ENCODE measurements at places on chromosomes 11 and 22. TPM values are rescaled to one million over a fixed set of nuclear protein-coding genes. Genes with fewer than 3 reads are reported as not detected.
A peak's percentile ranks its signal among the peaks of the same experiment; 100 is the strongest.

GRCh38 chr11:86570451-86570850, 102.0 kb downstream of the ME3 start:
- H3K4me1 ChIP-seq: peaks cover 15% of the 10 kb centered on the region
- H3K27ac ChIP-seq: no peak overlapping the region
- no peak overlapping the region for H3K4me3 ChIP-seq
- no peaks in the 10 kb centered on the region for H3K27me3 ChIP-seq
- peak; percentile 0 for DNase-seq
- H3K36me3 ChIP-seq: no peaks in the 10 kb centered on the region

DNA sequence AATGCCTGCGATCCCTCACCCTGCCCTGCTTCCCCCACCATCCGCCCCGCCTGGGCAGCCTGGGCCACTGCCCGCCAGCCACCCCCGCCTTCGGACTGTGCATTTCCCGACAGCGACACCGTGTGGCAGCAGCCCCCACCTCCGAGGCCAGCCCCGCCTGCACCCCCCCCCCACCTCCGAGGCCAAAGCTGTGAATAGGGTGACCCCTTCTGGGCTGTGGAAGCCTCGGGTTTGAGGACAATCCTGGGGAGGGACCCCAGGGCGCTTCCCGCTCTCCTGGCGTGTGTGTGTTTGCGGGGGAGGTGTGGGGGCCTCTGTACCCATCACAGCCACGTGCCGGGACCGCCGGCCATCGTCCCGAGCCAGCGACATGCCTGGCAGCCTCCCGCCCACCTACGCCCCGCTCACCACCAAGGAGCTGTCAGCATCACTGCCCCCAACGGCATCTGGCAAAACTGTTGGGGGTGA, 33.8 kb upstream of the PPARA start:
- H3K27me3 ChIP-seq: no peaks in the 10 kb centered on the region
- H3K4me1 ChIP-seq: peaks cover 9% of the 10 kb centered on the region
- H3K4me3 ChIP-seq: no peak overlapping the region
- DNase-seq: peak; percentile 95
- no peaks in the 10 kb centered on the region for H3K36me3 ChIP-seq
- no peak overlapping the region for H3K27ac ChIP-seq

GRCh38 chr22:25624476-25624875, 60.0 kb downstream of the GRK3 start:
- no peaks in the 10 kb centered on the region for H3K36me3 ChIP-seq
- H3K4me1 ChIP-seq: peaks cover 26% of the 10 kb centered on the region
- H3K4me3 ChIP-seq: no peak overlapping the region
- DNase-seq: no peak
- H3K27me3 ChIP-seq: no peaks in the 10 kb centered on the region

GRCh38 chr11:58487170-58487569, 20.7 kb downstream of the OR5B21 start:
- no peak overlapping the region for H3K27ac ChIP-seq
- H3K27me3 ChIP-seq: no peaks in the 10 kb centered on the region
- no peaks in the 10 kb centered on the region for H3K36me3 ChIP-seq
- no peak for DNase-seq
- H3K4me1 ChIP-seq: no peaks in the 10 kb centered on the region

GRCh38 chr22:19843107-19843856, 11.4 kb downstream of the GNB1L start:
- DNase-seq: peak; percentile 42
- peak overlapping the region; percentile 50 for H3K27ac ChIP-seq
- H3K36me3 ChIP-seq: no peaks in the 10 kb centered on the region
- H3K4me3 ChIP-seq: no peak overlapping the region

DNA sequence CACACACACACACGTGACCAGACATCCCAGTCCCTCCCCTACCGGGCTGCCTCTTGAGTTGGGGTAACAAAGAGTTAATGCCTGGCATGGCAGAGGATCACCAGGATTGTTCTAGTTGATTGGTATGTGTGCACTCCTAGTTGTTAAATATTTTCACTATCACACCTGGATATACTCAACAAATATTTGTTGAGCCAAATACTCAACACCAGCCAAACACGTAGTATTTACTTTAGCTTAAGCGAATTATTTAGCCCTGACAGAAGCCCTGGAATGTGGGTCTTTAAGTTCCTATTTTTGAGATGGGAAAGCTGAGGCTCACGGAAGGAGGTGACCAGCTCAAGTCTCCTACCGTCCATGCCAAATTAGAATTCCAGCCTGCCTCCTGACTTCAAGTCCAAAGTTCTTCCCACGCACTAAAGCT, 10.5 kb downstream of the CD3E start:
- H3K27ac ChIP-seq: no peak overlapping the region
- H3K36me3 ChIP-seq: no peaks in the 10 kb centered on the region
- H3K4me3 ChIP-seq: no peak overlapping the region
- peaks cover 25% of the 10 kb centered on the region for H3K4me1 ChIP-seq

- H3K27ac ChIP-seq: no peak overlapping the region
- no peak overlapping the region for H3K4me3 ChIP-seq
- no peak for DNase-seq
- H3K27me3 ChIP-seq: no peaks in the 10 kb centered on the region
These were observed 27.1 kb downstream of the PTDSS2 start for GRCh38 chr11:477052-477715.

The SGSM1 gene
- 1.1 TPM for total RNA-seq

The TMEM191C gene
- not detected for total RNA-seq

The SHANK3 gene
- total RNA-seq: 3.6 TPM
